ENCODE measurements at places on chromosomes 7 and 10.
A peak's percentile ranks its signal among the peaks of the same experiment; 100 is the strongest.

- no peak for DNase-seq
These were observed 163.7 kb upstream of the AOAH start for GRCh38 chr7:36887969-36888368.

DNA sequence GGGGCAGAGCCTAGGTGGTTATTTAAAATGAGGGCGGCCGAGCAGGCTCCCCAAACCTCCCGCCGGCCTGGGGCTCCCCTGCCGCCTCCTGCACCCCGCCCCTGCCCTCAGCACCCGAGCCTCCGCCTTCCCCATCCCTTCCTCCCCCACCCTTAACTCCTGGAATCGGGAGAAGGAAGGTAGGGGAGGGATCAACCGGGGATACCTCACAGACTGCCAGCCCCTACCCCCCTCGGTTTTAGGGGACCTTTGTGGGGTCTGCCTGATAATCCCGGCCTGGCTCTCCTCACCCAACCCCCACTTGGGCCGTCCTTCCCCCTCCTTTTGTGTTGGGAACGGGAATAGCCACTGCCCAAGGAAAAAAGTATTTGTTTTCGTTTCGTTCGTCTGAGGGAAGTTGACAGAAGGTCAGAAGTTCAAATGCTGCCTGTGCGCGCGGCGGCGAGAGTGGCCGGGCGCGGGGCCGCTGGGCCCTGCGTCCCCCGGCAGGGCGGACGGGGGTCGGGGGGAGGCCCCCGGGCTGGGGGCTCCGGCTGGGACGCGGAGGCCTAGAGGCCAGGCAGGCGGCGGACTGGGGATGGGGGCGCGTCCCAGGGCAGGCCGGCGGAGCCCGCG is 2.8 kb downstream of the SHH start:
- no peak for DNase-seq

- no peak for DNase-seq
These were observed 41.6 kb downstream of the JAKMIP3 start for GRCh38 chr10:132107186-132107948.

GRCh38 chr10:11610826-11611247 is 613 bp downstream of the USP6NL start:
- no peak for DNase-seq

DNA sequence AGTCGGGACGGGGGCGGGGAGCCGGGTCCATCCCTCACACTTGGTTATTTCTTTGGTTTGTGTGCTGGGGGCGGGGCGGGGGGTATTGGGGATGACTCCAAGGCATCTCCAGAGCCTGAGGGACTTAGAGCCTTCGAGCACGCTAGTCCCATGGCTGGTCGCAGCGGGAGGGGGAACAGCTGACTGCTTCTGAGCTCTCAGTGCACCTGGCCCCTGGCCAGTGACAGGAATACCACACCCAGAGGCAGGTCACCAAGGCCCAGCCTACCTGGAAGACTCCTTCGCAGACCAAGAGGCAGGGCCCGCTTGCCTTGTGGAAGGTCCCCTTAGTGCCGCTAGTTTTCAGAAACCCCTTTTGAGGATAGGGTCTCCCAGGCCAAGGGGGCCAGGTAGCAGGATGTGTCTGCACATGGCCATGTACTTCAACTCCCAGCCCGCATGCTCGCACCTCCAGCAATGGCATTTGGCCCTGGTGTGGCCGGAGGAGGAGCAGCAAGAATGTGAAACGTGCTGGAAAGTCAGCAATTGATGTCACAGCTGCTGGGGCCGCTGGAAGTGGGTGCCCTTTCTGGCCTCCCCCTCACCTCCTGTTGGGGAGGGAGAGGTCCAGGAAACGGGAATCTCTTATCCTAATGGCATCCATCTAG is 40.3 kb downstream of the AGAP3 start:
- no peak for DNase-seq

GRCh38 chr10:78543031-78543748 is 509.5 kb downstream of the RPS24 start:
- DNase-seq, result no peak

DNA sequence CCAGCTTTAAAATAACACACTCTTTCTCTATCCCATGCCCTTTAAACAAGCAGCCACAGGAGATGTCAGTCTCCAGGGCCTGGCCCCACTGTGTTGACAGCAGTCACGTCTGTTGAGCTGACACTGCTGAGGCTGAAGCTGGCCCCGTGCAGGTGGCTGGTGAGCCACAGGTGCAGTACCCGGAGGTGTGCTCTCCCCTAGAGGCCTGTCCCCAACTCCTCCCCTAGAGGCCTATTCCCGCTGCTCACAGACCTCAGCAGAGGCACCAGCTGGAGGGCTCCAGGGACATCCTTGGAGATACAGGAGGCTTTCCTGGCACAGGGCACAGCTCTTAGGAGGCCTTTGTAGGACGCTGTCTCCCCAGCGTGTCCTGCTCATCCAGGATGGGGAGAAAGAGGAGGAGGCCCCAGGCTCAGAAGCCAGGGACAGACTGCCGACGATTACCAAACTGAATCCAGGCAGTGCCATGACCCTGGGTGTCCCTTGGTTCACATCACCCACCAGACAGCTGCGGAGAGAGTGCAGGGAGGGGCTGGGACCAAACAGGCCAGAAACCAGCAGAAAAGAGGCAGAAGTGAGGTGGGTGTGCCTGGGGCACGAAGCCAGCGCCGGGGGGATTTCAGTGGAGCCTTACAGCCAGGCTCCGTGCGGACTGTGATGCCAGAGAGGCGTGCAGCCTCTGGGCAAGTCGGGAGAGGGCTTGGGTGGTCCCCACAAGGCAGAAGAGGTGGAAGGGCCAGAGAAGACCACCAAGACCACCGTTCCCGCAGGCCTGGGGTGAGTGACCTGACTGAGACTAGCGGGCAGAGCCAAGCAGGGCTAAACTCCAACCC is 18.5 kb upstream of the TTYH3 start:
- DNase-seq, result no peak

GRCh38 chr10:27035163-27035562 is 65.1 kb downstream of the ANKRD26 start:
- DNase-seq, result no peak

GRCh38 chr10:56341612-56342011 is 19.4 kb downstream of the ZWINT start:
- no peak for DNase-seq

GRCh38 chr7:139511315-139511714 is 12.2 kb upstream of the CLEC2L start:
- no peak for DNase-seq

- no peak for DNase-seq
These were observed 1.5 kb upstream of the CPVL start for GRCh38 chr7:29147821-29148220.

GRCh38 chr10:73798927-73799560 is 12.4 kb downstream of the NDST2 start:
- no peak for DNase-seq

- DNase-seq, result no peak
These were observed 63.5 kb upstream of the PITRM1 start for GRCh38 chr10:3235996-3236510.

DNA sequence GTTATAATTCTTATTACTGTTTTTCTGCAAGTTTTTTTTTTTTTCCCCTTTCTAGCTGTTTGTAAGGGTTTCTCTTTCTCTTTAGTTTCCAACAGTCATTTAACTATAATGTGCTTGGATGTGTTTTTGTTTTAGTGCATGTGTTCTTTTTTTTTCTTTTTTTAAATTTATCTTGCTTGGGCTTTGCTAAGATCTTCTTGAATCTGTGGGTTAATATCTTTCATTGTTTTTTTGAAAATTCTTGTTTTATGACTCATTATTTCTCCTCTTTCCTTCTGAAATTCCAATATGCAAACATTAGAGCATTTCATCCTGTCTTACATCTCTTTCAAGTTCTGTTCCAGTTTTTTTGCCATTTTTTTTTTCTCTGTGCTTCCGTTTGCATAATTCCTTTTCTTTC is 5.7 kb upstream of the HK1 start:
- DNase-seq, result no peak

- no peak for DNase-seq
These were observed 365.3 kb upstream of the SHH start for GRCh38 chr7:156177422-156178055.

DNA sequence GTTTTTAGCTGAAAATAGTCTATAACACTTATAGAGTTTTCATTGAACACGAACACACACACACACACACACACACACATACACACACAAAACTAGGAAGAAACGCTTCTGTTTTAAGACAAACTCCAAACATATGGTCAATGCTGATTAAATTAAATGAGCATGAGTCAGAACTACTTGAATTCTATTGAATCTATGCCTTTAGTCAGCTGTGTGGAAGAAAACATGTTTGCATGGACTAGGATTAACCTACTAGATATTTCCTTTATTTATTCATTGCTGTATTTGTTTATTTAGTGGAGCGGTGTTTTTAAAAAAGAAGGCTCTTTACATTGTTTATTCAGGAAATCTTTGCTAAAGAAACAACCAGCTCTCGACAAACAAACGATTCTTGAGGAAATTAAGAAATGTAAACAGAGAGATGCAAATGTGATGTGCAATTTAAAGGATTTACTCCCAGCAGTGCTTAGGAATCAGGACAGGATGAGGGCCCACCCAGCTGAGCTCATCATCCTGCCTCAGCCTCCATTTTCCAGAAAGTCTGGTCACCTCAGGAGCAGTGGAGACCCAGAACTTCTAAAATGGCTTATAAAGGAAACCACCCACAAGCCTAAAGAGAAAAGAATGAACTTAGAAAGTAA is 83.2 kb downstream of the PDE1C start:
- no peak for DNase-seq

DNA sequence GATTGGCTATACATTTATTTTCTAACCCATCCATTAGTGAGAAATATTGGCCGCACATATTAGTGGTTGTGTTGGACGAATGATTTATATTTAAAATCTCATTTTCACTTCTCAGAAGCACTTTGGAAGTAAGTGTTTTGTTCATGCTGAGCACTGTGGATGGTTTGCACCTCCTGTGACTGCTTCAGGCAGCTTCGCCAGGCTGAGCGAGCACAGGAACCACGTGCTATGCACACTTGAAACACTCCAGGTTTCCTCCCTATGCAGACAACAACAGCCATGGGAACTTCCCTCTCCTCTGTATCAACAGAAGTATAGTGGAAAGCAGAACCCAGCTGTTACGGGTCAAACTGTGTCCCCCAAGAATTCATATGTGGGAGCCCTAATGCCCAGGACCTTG is 67.3 kb upstream of the WDR11 start:
- no peak for DNase-seq

- no peak for DNase-seq
These were observed 5.7 kb upstream of the ARPC1B start for GRCh38 chr7:99368750-99369389.

- DNase-seq, result no peak
These were observed 35.6 kb downstream of the BTBD16 start for GRCh38 chr10:122306744-122307143.

DNA sequence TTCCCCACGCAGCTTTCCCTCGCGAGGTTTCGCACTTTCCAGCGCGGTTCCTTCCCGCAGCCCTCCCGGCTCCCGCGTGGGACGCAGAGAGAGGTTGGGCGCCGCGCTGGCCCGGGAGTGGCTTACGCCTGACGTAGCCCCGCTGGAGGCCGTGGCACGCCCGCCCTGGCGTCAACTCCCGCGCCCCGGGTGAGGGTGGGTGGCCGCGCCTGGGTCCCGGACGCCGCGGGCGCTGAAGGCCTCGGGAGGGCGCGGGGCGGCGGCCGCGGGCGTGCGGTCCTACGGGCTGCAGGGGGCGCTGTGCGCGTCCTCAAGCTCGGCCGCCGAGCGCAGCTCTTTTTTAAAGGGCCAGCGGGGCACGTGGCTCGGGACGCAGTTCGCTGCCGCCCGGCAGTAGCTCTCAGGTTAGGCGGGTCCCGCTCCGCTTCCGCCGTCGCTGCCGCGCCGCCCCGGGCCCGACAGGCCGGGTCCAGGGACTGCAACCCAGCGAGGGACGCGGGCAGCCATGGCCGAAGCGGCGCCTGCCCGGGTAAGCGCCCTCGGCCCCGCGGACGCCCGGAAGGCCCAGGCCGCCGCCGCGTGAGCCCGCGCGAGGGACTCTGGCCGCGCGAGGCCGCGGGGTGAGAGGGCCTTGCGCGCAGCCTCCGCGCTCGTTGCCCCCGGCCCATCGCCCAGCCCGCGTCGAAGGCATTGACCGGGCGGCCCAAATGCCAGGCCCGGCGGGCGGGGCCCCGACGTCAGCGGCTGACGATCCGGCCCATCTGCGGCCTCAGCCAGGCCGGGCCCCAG is at the start of gene ZNF783:
Gene ZNF783 (plus strand): TSS at position 368 of the 789 bp plus-strand sequence. CDS start 138 bp downstream, at position 506.
- peak; percentile 66 for DNase-seq

DNA sequence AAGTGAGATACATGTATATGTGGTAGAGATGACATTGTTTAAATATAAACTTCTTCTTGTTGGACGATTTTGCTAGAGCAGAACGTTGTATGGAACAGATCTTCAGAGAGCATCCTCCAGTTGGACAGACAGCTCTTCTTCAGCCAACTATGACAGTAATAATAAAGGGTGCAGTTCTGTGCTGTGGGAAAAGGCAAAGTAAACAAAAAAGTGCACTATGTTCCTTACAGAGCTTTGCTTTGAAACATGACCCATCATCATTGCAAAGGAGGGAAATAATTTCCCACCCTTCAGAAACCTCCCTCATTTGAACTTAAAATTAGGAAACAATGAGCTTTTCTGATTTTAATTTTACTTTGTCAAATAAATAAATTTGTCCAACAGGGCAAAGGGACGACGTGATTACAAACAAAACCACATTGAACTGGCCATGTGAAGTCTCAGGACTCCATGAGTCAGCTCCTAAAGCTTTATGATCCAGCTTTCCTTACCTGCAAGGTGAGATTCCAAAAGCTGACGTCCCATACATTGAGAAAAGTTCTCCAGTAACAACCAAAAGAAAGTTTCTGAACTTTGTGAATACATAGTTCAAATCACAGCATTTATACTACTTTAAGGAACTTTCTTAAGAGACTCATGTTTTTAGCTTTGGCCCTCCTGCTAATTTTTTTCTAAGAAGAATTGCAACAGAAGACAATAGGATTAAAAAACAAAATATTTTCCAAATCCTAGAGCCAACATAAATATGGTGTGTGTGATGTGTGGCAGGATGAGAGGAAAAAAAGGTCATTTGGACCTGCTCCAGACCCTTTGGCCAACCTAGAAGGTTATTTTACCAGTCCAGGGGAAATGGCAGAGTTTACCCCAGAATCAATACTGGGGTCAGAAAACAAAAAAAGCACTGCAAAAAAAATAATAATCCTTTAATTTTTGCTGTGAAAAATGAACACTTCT is 565.4 kb upstream of the NRP1 start:
- DNase-seq, result no peak

DNA sequence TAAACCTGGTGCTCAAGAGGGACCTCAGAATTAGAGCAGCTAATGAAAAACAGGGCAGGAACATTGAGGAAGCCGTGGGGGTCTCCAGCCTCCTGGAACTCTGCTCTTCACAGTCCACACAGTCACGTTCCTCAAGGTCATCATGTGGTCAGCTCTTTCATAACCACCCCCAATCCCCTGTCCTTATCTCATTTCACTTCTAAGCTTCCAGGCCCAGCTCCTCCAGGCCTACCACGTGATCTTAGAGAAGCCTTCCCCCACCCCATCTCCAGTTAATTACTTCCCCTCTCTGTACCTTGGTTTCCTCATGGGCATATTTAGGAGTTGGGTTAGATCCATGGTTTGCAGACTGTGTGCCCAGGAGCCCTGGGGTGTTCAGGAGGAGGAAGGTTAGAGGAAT is 106.4 kb upstream of the TCF7L2 start:
- DNase-seq, result no peak

- DNase-seq, result no peak
These were observed 69.3 kb upstream of the EEPD1 start for GRCh38 chr7:36083626-36084380.
